ENCODE measurements at places on chromosomes 1 and 21.

DNA sequence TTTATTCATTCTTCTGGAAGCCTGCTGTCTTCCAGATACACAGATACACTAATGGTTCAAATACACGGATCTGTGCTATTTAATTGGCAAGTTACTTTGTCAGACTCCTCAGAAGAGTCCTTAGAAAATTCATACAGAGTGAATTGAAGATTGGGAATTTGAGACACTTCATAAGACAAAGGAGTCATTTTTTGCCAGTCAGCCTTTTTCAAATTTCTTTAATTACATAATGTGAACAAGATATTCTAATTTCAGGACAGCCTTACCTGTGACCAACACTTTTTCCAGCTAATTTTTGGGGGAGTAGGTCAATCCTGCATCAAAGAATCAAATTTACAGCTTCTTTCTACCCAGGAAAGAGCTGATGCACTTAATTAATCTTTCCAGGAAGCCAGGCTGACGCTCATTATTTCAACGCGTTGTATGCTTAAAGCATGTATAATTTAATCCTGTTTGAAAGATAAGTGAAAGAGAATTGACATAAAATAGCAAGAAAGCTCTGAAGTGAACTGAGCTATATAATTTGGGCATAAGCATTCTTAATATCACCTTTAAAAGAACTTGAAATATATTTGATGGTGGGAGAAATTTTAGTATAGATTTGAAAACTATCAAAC is 12.8 kb upstream of the NRIP1 start:
- no peak for DNase-seq

- DNase-seq: no peak
Measured at GRCh38 chr1:93604411-93604810, 77.2 kb downstream of the BCAR3 start.

- no peak for DNase-seq
Measured at GRCh38 chr21:34881839-34882371, 167.2 kb downstream of the RUNX1 start.

GRCh38 chr1:52348704-52349300 is 17.2 kb downstream of the CC2D1B start:
- DNase-seq: no peak

DNA sequence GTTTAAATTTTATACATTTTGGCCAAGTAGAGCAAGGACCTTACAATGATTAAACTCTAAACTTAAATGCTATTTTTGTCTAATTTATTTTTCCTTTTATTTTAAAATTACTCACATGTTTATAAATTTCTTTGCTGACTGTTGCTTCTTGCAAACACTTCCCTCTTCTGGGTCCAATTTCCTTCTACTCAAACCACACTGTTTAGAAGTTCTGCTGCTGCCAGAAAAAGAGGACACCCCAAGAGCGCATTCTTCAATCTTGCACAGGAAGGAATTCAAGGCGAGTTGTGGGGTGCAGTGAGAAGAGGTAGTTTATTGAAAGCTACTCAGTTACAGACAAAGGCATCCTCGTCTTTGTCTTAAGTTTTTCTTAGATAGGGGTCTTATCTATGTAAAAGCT is 88.5 kb upstream of the NEK7 start:
- no peak for DNase-seq

DNA sequence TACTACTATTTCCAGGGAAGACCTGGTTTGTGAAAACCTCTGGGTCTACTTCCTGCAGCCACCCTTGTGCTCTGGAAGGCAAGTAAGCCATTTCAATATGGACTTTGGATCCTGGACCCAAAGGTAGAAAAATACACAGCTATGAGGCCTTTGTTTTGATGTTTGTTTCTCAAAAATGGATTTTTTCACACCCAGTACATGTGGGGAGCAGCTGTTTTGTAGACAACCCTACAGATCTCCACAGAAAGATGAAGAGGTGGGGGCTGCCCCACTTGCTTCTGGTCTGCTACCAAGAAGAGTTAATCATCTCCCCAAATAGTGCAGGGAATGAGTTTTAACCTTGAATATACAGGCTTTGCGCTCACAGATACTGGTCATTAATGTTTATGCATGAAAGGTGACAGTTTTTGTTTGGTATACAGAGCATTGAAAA is 29.2 kb downstream of the ZNF281 start:
- no peak for DNase-seq

DNA sequence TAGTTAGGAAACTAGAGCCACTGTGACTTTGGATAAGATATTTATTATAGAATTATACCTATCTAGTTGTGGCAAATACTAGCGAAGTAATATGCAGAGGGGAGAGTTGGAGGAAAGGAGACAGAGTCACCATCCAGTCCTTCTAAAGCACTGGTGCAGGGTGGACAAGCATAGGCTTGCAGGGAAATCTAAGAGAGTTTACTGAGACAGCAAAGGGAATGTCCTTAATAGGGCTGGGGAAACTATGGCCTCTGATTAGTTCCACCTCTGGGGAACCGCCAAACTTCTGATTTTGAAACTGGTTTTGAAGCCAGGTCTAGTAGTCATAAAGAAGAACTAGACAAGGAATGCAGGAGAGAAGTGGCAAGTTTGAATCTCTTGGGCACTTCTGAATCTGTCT is 407.9 kb downstream of the VAV3 start:
- no peak for DNase-seq

DNA sequence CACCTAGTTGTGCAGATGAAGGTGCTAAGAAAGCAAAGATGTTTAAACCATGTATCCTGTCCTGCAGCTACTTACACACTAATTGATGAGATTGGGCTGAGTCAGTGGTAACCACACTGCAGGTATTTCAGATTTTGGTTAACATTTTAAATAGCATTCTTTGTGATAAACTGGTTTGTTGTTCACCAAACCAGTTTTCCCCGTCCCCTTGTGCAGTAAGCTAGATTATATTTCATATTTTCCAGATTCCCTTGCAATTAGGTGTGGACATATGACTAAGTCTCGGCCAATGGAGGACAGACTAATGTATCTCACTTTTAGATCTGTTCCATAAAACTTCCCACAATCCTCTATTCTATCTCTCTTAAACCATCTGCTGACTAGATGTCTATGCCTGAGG is 320.4 kb downstream of the RWDD3 start:
- no peak for DNase-seq

GRCh38 chr1:10647414-10648170 is 148.9 kb downstream of the CASZ1 start:
- DNase-seq: no peak

- DNase-seq: no peak
Measured at GRCh38 chr1:211732293-211732980, 57.0 kb upstream of the NEK2 start.

GRCh38 chr1:216820345-216820744 is 97.1 kb upstream of the ESRRG start:
- DNase-seq: no peak

DNA sequence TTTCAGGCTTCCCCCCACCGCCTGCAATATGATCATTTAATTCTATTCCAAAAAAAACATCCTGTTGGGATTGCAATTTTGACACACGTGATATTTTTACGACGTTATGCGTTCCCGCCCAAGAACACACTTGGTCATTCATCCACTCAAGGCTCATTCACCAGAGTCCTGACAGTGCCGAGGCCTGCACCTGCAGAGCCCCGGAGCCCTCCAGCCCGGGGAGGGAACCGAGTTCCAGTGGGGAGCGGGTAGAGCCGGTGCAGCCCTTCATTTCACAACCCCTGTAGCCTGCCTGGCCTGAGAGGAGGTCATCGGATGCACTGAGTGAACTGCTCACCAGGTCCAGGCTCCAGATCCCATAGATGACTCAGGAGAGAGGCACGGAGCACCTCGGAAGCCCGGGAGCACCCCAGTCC is 156.0 kb upstream of the BACE2 start:
- no peak for DNase-seq

DNA sequence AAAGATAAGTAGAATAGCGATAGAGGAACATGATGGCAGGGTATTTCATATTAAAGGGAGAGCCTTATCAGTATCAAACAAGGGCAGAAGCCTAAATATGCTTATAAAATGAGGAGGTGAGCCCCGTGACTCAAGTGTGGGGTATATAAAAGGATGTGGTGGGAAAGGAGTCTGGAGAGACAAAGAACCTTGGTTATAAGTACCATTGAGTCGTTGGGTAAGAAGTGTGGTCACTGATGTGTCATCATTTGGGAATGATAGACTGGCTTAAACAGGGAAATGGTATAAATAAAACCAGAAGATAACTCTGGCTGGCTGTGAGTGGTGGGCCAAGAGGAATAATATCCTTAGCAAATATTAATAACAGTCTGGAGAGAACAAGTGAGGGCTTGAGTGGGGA is 10.9 kb upstream of the CD5L start:
- DNase-seq: no peak

DNA sequence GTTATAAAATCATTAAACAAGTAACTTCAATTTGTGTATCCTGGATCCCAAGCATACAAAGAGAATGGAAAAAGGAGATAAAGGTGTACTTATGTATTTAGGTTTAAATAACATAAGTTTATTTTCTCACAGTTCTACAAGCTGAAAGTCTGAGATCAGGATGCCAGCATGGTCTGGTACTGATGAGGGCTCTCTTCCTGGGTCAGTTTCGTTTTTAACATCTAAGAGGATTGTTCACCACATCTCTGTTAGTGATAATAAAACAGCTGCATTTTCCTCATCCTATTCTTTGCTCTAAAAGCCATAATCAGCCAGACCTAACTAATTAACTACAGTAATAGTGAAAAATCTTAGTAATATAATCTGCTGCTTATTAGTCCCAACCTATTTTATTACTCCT is 5.2 kb downstream of the EGLN1 start:
- no peak for DNase-seq

- no peak for DNase-seq
Measured at GRCh38 chr1:60747353-60747752, 335.0 kb upstream of the NFIA start.

DNA sequence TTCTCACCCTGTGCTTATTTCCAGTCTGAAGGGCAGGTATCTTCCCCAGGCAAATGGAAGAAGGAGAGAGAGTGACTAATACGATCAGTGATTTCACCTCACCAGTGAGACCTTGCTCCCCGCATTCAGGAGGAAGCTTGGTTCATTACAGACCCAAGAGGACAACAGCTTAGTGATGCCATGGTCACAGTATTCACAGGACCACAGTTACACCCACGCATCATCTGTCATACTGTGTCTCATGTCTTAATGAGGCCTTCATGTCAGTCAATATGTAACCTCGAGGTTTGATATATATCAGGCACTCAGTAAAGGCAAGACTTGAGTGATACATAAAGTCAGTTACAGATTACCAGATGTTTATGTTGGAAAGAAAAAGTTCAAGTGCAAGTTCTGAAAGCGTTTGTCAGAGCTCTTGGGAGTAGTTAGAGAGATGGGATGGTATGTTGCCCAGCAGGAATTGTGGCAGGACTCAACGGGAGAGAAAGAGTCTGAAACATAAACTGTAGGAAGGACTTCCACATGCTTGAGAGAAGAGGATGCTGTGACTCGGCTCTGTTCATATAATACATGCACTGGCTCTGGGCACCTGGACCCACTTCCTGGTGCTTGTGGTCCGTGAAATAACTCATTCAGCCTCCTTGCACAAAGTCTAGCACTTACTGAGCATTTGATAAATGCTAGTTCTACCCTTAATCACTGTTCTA is 33.3 kb downstream of the GNPAT start:
- DNase-seq: no peak

- DNase-seq: no peak
Measured at GRCh38 chr1:231643071-231643934, 16.7 kb downstream of the DISC1 start.

DNA sequence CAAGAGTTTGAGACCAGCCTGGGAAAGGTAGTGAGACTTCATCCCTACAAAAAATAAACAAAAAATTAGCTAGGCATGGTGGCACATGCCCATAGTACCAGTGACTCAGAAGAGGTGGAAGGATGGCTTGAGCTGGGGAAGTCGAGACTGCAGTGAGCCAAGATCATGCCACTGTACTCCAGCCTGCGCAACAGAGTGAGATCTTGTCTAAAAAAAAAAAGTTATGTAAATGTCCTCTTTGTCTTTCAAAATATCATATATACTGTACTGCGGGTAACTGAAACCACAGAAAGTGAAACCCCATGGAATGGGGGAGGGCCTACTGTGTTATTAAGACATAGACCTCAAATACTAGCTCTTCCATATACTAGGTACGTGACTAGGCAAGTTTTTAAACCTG is 20.8 kb downstream of the ACADM start:
- DNase-seq: no peak

DNA sequence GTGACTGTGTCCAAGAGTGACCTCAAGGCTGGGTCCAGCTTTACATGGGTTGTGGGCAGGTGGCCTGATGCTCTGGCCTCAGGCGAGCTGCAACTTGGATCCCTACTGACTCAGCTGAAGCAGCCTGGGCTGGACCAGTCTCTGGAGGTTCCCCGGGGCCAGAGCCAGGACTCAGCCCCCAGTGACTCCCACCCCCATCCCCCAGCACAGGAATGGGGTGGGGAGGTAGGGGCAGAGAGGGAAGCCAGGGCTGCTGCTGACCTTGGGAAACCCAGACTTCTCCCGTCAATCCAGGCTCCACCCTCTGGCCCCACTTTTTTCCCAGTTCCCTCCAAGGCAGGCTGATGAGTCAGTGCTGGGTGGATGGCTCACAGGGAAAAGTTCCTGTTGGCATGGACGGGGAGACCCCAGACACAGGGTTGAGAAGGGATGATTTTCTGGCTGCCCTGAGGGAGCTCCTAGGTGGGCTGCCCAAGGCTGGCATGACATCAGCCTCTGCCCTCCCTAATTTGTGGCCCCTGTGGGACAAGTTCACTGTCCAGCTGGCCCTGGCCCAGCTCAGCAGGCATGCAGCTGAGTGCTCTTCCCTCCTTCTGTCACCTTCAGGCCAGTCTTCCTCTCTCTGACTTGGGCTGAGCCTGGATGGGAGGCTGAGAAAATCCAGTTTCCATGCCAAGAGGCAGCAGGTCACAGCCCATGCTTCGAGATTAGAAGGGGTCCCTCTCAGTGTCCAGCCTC is 2.2 kb downstream of the ZC3H12A start:
- no peak for DNase-seq

DNA sequence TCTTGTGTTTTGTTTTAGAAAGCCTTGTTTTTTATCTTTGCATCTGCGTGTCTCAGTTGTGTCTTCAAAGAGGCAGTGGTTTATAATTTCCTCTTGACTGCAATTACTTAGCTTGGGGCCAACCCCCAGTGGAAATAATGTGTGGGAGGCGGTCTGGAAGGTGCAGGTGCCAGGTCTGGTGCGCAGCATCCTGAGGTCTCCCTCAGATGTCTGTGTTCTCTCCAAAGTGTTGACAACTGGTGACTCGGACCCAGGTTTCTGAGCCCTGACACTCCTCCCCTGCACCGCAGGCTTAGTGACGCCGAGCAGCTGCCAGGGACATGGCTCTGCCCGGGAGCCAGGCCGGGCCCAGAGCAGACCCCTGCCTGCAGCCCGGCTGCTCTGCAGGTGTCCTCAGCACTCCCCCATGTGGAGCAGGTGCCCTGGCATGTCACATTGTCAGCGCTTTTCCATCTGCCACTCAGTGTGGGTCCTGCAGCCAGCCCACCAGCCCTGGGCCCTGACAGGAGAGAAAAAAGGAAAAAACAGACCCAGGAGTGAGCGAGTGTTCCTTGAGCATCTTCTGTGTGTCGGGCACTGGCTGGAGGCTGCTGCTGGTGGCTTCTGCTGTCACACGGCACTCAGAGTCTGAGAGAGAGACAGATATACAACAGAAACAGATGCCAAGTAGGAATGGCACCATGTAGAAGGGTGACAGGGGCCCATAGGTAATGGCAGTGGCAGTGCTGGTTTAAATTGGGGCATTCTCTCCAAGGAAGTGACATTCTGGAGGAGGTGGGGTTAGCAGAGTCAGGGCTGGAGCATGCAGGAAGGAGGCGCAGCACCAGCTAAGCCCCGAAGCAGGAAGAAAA is 24.8 kb upstream of the SELENON start:
- peak; percentile 67 for DNase-seq

All from T-helper 17 cell (primary cell).